Stimulated activated CD4-positive, alpha-beta T cell treated with anti-CD3 and anti-CD28 coated beads, TNF-alpha, amount 100 ng/mL, for 48 hours (primary cell): ENCODE measurements at places on chromosomes 4 and X.

DNA sequence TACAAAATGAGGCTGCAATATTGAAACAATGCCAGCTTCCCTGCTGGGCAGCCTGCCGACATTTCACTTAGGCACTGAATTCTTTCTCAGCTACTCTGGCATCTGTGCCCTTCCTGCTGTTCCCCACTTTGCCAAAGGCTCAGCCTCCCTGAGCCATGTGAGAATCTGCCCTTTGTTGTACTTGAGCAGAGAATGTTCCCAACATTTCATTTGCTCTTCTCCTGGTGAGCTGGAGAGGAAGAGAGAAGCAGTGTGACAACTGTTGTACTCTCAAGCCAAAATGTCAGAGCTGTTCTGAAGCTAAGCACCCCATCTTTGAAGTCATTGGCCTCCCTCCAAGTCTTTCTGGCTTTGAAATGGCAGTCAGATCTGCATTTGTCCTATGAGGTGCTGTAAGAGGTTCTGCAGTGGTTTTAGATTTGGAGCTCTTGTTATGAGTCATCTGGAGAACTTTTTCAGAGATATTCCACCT, 32.5 kb downstream of the LANCL3 start:
- no peak for DNase-seq

- no peak for DNase-seq
Measured at GRCh38 chr4:139907001-139907809, 241.6 kb downstream of the MGST2 start.

GRCh38 chr4:106315476-106315967, 487 bp downstream of the TBCK start:
- DNase-seq: peak; percentile 23

DNA sequence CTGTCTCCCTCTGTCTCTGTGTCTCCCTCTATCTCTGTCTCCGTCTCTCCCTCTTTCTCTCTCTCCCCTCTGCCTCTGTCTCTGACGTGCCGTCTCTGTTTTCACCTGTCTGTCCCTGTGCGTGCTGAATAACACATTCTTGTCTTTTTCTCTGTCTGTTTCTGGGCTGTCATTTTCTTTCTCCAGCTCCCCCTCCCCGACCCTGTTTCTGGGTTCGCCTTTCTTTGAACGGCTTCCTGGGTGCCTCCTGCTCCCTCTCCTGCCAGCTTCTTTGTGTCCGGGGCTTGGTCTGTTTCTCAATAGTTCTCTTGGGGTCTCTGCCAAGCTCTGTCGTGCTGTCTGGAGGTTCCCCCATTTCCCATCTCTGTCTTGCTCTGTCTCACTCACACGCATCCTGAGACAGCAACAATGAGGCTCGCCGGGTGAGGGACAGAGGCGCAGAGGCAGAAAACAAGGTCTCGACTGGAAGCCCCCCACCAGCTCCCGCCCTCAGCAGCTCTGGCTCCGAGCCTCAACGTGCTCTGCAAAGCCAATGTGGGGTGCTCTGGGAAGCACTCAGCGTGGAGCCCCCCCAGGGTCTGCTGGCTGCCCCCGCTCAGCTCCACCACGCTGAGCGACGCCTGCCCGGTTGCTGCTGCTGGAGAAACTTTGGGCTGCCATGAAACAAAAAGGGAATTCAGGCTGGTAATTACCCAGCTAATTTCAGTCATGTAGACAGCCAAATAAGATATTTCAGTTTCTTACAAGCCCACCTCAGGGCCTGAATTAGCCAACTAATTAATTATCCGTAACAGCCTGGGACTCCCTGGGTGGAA, 3.4 kb downstream of the CPLX1 start:
- DNase-seq: no peak

- DNase-seq: no peak
Measured at GRCh38 chrX:47175588-47175980, 18.0 kb upstream of the UBA1 start.

GRCh38 chrX:141969706-141970105, 66.0 kb downstream of the MAGEC1 start:
- DNase-seq: no peak

GRCh38 chr4:126776361-126776760, 856.4 kb upstream of the INTU start:
- DNase-seq: no peak

GRCh38 chrX:153465691-153466380, 4.5 kb downstream of the HAUS7 start:
- DNase-seq: no peak

- DNase-seq: no peak
Measured at GRCh38 chr4:122000849-122001248, 49.0 kb upstream of the TRPC3 start.

DNA sequence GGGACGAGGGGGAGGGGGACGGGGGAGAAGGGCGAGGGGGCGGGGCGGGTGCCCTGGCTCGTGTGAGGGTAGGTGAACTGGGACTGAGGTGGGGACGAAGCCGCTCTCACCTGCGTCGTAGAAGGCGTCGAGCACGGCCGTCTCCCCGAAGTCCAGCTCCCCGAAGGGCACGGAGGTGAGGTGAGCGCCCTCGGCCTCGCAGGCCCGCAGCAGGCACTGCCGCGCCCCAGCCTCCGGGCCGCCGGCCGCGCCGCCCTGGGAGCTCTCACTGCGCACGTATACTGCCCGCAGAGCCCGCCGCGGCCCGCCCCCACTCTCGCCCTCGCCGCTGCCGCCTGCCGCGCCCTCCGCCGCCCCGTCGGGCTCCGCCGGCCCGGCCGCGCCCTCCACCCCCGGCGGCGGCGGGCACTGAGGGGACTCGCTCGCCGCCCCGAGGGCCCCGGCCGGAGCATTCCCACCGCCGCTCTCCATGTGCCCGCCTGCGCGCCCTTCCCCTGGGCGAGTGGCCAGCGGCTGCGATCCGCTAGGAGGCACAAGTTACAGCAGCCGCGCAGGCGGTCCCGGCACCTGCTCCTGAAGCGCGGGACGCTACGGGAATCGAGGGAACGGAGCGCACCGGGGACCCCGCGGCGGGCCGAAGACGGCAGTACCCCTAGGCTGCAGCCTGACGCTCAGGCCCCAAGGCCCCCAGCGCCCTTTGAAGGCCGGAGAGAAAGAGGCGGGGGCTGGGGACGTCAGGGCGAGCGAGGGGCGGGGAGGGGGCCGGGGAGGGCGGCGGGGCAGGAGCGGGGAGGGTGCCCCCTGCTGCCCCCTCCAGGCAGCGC, at the start of gene MAP3K15:
Gene MAP3K15 (minus strand): TSS at position 718 of the 824 bp plus-strand sequence. CDS start 247 bp downstream, at position 471.
- no peak for DNase-seq

DNA sequence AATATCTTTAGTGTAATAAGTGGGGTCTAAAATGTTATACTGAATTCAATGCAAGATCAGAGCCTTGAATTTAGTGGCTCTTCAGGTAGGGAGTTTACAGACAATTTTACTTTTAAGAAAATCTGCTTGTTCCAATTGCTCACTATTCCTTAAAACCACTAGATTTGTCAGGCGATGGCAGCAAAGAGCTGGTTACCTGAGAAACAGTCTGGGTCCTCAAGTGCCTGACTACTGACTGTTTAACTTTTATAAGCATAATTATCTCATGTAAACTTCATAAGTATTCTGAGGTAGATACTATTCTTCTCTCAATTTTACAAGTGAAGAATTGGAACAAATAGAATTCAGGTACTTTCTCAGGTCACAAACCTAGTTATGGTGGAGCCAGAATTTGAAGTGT, 84.3 kb downstream of the RRAGB start:
- DNase-seq: no peak

DNA sequence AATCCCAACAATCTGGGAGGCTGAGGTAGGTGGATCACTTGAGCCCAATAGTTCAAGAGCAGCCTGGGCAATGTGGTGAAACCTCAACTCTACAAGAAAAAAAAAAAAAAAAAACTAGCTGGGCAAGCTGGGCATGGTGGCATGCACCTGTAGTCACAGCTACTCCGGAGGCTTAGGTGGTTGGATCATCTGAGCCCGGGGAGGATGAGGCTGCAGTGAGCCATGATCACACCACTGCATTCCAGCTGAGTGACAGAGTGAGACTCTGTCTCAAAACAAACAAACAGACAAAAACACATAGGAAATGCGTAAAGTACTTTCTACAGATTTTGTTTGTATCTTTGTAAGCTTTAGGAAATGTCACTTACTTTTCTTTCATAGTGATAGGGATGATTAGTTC, 307.2 kb upstream of the NR3C2 start:
- no peak for DNase-seq

DNA sequence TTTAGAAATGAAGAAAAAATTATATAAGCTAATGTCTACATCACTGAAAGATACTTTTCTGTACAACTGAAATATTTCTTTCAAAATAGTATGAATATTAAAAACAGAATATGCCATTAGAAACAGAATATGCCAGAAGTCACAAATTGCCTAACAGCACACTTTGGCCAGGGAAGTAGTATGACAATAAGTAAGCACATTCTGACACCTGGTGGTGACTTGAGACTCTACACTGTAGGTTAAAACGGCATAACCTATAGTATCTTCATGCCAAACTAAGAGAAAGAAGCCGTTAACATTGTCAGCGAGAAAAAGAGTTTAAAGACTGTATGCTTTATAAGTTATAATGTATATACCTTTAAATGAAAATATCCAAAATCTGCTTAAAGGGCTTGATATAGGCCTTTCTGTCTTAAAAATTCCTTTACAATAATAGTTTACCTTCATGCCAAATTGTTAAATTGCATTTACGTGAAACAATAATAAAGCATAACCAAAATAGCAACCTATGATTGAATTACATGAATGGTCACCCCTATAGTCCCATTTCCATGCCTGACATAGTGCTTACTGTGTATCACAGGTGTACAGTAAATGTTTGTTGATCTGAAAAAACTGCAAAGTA, 32.8 kb downstream of the FAM13A start:
- DNase-seq: no peak

DNA sequence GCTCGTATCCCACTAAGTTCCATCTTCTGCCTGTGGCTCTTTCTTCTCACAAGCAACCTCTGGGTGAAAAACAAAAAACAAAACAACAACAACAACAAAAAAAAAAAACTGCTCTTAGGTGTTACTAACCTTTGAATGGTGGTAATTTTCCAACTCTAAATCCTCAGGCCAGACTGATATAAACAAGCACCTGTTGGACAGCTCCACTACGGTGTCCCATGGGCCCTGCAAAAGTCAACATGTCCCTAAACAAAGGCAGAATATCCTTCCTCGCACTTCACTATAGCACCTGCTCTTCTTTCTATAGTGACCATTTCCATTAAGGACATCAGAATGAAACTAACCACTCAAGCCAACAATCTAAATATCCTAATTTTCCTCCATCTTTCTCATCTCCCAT, 54.6 kb upstream of the PARM1 start:
- DNase-seq: no peak

GRCh38 chrX:123728554-123728953, 4.3 kb downstream of the THOC2 start:
- DNase-seq: no peak

DNA sequence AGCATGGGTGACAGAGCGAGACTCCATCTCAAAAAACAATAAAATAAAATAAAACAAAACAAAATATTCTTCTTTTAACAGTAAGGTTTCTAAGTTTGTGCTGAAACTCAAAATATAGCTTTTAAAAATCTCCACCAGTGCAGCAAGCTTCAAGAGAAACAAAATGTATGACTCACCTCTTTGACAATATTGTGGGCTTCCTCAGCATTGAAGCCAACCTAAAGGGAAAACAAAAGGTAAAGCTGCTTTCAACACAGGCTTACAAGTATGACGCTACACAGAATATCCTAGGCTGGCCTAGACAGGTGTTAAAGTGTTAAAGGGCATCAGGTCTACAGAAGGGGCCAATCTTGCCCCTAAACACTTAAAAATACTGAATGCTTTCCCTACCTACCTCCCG, 1.2 kb downstream of the DYNLT3 start:
- DNase-seq: no peak

- no peak for DNase-seq
Measured at GRCh38 chr4:105623099-105623498, 70.7 kb downstream of the ARHGEF38 start.

DNA sequence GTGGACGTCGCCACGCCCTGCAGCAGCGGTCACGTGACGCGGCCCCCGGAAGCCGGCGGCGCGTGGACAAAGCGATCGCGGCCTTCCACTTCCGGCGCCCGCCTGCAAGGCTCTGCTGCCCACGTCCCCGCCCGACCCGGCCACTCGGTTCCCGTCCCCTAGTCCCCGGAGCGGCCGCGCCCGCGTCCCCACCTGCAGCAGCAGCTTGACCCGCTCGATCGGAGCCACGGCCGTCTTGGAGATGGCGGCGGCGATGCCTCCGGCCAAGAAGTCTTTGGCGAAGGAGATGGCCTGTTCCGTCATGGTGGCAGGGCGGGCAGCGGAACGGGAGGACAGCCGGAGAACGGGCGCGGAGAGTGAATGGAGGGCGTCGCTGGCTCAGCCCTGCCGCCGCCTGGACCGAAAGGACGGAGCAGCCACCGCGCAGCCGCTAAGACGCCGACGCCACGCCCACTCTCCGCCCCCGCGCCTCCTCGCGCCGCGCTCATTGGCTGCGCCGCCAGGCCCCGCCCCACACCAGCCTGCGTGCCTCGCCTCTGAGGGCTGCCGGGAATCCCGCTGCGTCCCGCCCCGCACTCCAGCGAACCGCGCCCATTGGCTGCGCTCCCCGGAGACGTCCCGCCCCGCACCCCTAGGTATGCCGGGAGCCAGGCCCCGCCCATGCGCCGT, at the start of gene SLC25A6:
Gene SLC25A6 (minus strand): TSS at position 407 of the 669 bp plus-strand sequence. CDS start 104 bp downstream, at position 303.
- DNase-seq: peak; percentile 99

DNA sequence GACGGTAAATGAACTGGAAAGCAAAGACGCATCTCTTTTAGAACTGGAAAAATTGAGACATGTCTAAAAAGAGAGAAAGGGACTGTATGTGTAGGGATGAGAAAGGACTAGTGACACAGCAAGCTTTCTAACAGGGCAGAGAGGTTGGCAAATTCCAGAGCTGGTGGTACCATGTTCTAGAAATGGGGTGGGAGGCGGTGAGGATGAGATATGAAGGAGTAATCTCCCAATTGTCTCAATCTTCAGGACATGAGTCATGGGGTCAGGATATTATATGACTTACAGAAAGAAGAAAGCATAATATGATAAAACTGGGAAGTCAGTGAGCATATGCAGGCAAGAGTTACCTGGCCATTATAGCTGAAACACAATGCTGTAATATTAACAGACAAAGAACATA, 14.2 kb downstream of the TAB3 start:
- DNase-seq: no peak

GRCh38 chr4:120080533-120080932, 13.9 kb upstream of the MAD2L1 start:
- no peak for DNase-seq

DNA sequence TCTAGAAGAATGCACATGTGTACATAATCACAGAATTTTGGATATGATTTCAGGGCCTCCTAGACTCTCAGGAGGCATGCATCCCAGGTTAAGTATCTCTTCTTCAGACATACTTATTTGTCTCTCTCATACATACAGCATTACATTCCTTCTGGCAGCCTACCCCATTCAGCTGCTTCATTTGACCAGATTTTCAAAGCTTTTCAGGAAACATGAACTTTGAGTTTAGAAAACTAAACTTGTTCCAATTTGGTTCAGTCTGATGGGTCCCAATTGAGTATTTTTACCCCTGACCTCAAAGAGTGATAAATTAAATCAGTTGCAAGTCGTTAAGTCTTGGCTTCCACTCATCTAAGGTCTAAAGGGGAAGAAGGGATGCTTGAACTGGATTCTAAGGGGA, 330.9 kb downstream of the ARHGAP24 start:
- DNase-seq: no peak

DNA sequence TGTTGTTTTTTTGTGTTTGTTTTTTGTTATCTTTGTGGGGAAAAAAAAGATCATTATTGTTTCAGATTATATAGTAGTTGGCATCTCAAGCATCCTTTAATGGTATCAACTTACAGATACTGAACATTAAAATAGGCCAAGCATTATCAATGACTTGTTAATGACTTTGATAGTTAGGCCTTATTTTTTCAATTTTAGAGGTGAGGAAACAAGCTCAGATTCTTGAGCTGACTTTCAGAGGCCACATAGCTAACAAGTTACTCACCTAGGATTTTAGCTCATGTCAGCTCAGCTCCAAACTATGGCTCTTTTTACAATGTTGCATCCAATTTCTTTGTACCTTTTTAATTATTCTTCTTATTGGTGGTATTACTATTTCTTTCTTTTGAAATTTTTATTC, 471 bp upstream of the PLAC8 start:
- DNase-seq: no peak
